ENCODE measurements at places on chromosomes 6 and 20. TPM values are rescaled to one million over a fixed set of nuclear protein-coding genes. Genes with fewer than 3 reads are reported as not detected.

Gene BTNL2
- 0.31 TPM for total RNA-seq

Gene TMEM74B
- 0.72 TPM for total RNA-seq

Gene ZFP57
- total RNA-seq: 1.3 TPM

Gene RAMACL
- 4.2 TPM for total RNA-seq

Gene C20orf204
- 1.7 TPM for total RNA-seq

Gene LGSN
- total RNA-seq: 0.04 TPM

Gene HEY2
- 1.6 TPM for total RNA-seq

Gene FAM184A
- total RNA-seq: 3.0 TPM

Gene NUS1
- 19.0 TPM for total RNA-seq

Gene PDE10A
- 33.7 TPM for total RNA-seq

Gene FABP7
- not detected for total RNA-seq

Gene CCND3
- total RNA-seq: 116 TPM

Gene TRDN
- 0.75 TPM for total RNA-seq

Gene SIRPB1
- total RNA-seq: 6.1 TPM

Gene CTAGE9
- total RNA-seq: not detected

Gene TNF
- total RNA-seq: 0.96 TPM

Gene ECT2L
- total RNA-seq: not detected

Gene C6orf15
- total RNA-seq: not detected

Gene C6orf163
- 9.6 TPM for total RNA-seq

Gene TREML1
- 1.1 TPM for total RNA-seq

Gene CCN2
- 21.5 TPM for total RNA-seq

Gene LRRC73
- 4.2 TPM for total RNA-seq

Gene METTL24
- total RNA-seq: 1.1 TPM

Gene ABHD16B
- total RNA-seq: not detected

Gene MLIP
- total RNA-seq: 8.1 TPM

Gene FAM83D
- 4.5 TPM for total RNA-seq

Gene HMGCLL1
- 1.5 TPM for total RNA-seq

All from adrenal gland (tissue), 19 donors.